ENCODE measurements at places on chromosomes 11 and 22. TPM values are rescaled to one million over a fixed set of nuclear protein-coding genes. Genes with fewer than 3 reads are reported as not detected.

- DNase-seq = no peak
These were observed 26.8 kb downstream of the TENM4 start for GRCh38 chr11:79414041-79414440.

GRCh38 chr11:87851234-87851633 is 324.0 kb downstream of the RAB38 start:
- no peak for DNase-seq

- no peak for DNase-seq
These were observed 119.5 kb upstream of the ISX start for GRCh38 chr22:34946339-34946985.

GRCh38 chr11:3977078-3977477 is 117.5 kb upstream of the RRM1 start:
- no peak for DNase-seq

- DNase-seq = no peak
These were observed 218.7 kb upstream of the MTNR1B start for GRCh38 chr11:92750794-92751193.

- DNase-seq = no peak
These were observed 264.7 kb upstream of the CCDC179 start for GRCh38 chr11:23124996-23125395.

GRCh38 chr11:16280256-16280682 is 76.1 kb downstream of the SOX6 start:
- DNase-seq = peak; percentile 58

GRCh38 chr11:14904745-14905103 is 12.7 kb upstream of the CYP2R1 start:
- peak; percentile 85 for DNase-seq

GRCh38 chr11:128904303-128904655 is 13.1 kb downstream of the KCNJ5 start:
- no peak for DNase-seq

- no peak for DNase-seq
These were observed 2.2 kb downstream of the PPP2R5B start for GRCh38 chr11:64926689-64927088.

- DNase-seq = no peak
These were observed 98.6 kb downstream of the ARHGAP8 start for GRCh38 chr22:44850946-44851345.

GRCh38 chr11:115279813-115280761 is 224.1 kb downstream of the CADM1 start:
- DNase-seq = no peak

GRCh38 chr11:118142081-118142480 is 10.5 kb downstream of the SCN4B start:
- no peak for DNase-seq

The TMEM86A gene
- total RNA-seq = 5.4 TPM

The ZFPL1 gene
- total RNA-seq = 27.3 TPM

The CASP1 gene
- 16.0 TPM for total RNA-seq

The DAGLA gene
- total RNA-seq = 4.1 TPM

The CEP126 gene
- total RNA-seq = 7.2 TPM

The RAG1 gene
- 0.72 TPM for total RNA-seq

The OR51E2 gene
- not detected for total RNA-seq

The CEP57 gene
- 29.6 TPM for total RNA-seq

The FBLN1 gene
- total RNA-seq = 456 TPM

The KCTD17 gene
- total RNA-seq = 32.4 TPM

The CDKN1C gene
- 24.3 TPM for total RNA-seq
